ENCODE measurements at places on chromosomes 7 and 10.

GRCh38 chr7:28729281-28729680 lies 228.8 kb downstream of the TRIL start:
- DNase-seq = no peak

DNA sequence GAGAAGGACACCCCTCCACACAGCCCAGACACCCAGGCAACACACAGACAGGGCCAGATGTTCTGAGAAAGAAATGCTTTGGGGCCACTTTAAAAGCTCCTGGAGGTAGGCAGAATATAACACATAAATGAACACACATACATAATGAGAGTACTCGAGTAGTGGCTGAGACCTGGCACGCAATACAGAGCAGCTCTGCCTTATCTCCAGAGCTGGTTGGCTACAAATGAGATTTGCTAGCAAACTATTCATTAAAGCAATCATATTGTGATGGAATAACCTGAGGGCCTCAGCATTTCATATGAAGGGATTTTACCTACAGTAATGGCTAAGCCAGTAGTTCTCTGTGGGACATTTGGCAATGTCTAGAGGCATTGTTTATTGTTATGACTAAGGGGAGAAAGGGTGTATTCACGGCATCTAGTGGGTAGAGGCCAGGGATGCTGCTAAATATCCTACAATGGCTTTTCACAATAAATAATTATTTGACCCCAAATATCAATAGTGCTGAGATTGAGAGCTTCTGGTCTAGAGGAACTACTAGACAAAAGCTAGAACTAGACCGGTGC lies 5.5 kb upstream of the IMPDH1 start:
- DNase-seq = no peak

DNA sequence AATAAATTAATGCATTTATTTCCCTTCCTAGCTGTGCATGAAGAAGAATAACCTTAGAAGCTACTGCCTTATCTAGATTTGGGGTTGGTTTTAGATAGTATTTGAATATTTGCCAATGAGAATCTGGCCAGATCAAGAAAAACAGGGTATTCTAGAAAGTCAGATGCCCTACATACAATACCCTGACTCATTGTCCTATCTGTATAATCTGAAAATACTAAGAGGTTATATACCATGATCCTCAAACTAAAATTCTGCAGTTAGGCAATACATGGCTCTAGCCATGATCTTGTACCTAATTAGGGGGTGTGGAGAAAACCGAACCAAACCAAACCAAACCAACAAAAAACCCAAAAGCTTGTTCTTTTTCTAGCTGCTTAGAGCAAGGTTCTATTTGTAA lies 240.4 kb upstream of the LYZL1 start:
- no peak for DNase-seq

- no peak for DNase-seq
Observed at GRCh38 chr7:12712236-12712635, 24.8 kb downstream of the ARL4A start.

- DNase-seq = no peak
Observed at GRCh38 chr10:12974078-12974477, 27.4 kb downstream of the CCDC3 start.

GRCh38 chr7:135197906-135198655 lies 13.2 kb downstream of the WDR91 start:
- DNase-seq = no peak

GRCh38 chr7:95867309-95867708 lies 95.0 kb downstream of the DYNC1I1 start:
- no peak for DNase-seq

DNA sequence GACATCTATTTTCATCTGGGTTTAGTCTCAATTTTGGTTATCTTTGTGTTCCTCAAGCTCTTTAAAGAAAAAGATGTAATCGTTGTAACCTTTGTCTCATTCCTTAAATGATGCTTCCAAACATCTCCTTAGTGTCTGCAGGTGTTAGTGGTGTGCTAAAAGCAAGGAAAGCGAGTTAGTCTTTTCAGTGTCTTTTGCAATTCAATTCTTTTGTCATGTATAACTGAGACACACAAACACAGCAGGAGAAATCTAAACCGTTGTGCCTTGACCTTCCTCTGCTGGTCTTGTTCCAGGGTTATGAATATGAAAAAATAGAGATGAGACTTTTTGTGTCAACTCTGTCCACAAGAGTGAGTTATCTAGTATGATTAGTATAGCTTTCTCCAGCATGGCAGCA lies 40.7 kb downstream of the PIK3CG start:
- no peak for DNase-seq

DNA sequence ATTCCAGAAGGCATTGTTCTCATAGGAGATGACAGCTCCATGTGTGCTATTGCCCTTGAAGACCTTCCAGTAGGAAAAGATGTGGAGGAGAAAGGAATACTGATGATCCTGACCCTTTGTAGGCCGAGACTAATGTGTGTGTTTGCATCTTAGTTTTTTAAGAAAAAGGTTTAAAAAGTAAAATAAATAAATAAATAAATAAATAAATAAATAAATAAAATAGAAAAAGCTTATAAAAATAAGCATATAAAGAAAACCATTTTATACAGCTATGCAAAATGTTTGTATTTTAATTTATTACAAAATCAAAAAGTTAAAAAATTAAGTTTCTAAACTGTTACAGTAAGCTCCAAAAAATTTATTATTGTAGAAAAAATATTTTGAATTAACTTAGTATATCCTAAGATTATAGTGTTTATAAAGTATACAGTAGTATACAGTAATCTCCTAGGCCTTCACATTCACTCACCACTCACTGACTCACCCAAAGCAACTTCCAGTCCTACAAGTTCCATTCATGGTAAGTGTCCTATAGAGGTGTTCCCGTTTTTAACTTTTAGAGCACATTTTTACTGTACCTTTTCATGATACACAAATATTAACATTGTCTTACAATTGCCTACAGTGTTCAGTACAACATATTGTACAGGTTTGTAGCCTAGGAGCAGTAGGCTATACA lies 435.2 kb upstream of the SEMA3A start:
- DNase-seq = no peak

Measured in stimulated activated CD8-positive, alpha-beta memory T cell treated with anti-CD3 and anti-CD28 coated beads, Interleukin-4, amount 100 ng/mL, for 1 hour (primary cell).